ENCODE measurements at places on chromosomes 5 and 9. TPM values are rescaled to one million over a fixed set of nuclear protein-coding genes. Genes with fewer than 3 reads are reported as not detected.

GRCh38 chr5:54608423-54609085 is 91.0 kb downstream of the SNX18 start:
- no peak for DNase-seq

Gene CER1
- not detected for total RNA-seq

Gene C9orf43
- total RNA-seq = 0.57 TPM

- DNase-seq = no peak
Measured at GRCh38 chr5:100520348-100520747, 14.8 kb upstream of the FAM174A start.

Gene EIF4E1B
- not detected for total RNA-seq

GRCh38 chr9:13823026-13823425 is 490.9 kb downstream of the NFIB start:
- DNase-seq = no peak

GRCh38 chr9:107112707-107113243 is 170.3 kb upstream of the RAD23B start:
- no peak for DNase-seq

GRCh38 chr5:130545291-130545690 is 619.8 kb downstream of the HINT1 start:
- DNase-seq = no peak

Gene HMCN2
- 5.1 TPM for total RNA-seq

GRCh38 chr5:68261169-68261568 is 45.6 kb downstream of the PIK3R1 start:
- no peak for DNase-seq

Gene LECT2
- not detected for total RNA-seq

Gene PAIP1
- 137 TPM for total RNA-seq

Data from heart right ventricle (tissue), 16 donors.